RCC 7860 (cell line): ENCODE measurements at places on chromosomes 3 and 15.

- DNase-seq: peak; percentile 56
These were observed 151.3 kb downstream of the XXYLT1 start for GRCh38 chr3:195119461-195120266.

DNA sequence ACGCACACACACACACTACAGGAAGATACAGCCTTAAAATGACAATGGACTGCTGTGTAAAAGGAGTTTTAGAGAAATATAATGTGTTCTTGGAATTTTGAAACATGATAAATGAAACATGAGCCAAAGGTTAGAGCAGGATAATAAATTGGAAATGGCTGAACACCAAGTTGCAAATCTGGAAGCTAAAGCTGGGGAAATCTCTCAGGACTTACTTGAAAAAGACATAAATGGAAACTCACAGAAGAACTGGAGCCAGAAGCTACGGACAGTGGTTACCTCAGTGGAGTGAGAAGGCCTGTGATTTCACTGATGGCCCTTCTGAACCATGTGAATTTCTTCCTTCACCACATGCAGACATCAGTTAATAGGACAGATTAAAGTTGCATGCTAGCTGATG is 37.3 kb upstream of the ATP10A start:
- DNase-seq: no peak

- no peak for DNase-seq
These were observed 507.6 kb downstream of the FHIT start for GRCh38 chr3:60743631-60744164.

DNA sequence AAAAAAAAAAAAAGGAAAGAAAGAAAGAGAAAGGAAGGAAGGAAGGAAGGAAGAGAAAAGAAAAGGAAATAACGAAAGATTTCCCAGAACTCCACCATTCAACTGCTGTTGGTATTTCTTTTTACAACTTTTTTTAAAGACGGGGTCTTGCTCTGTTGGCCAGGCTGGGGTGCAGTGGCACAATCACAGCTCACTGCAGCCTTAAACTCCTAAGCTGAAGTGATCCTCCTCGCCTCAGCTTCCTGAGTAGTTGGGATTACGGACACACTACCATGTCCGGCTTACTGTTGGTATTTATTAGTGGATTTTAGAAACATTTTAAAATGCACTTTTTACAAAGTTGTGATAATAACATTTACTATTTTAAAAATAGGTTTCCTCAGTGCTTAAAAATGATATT is 15.0 kb upstream of the USP3 start:
- no peak for DNase-seq

GRCh38 chr3:178671791-178672190 is 135.6 kb downstream of the KCNMB2 start:
- no peak for DNase-seq

DNA sequence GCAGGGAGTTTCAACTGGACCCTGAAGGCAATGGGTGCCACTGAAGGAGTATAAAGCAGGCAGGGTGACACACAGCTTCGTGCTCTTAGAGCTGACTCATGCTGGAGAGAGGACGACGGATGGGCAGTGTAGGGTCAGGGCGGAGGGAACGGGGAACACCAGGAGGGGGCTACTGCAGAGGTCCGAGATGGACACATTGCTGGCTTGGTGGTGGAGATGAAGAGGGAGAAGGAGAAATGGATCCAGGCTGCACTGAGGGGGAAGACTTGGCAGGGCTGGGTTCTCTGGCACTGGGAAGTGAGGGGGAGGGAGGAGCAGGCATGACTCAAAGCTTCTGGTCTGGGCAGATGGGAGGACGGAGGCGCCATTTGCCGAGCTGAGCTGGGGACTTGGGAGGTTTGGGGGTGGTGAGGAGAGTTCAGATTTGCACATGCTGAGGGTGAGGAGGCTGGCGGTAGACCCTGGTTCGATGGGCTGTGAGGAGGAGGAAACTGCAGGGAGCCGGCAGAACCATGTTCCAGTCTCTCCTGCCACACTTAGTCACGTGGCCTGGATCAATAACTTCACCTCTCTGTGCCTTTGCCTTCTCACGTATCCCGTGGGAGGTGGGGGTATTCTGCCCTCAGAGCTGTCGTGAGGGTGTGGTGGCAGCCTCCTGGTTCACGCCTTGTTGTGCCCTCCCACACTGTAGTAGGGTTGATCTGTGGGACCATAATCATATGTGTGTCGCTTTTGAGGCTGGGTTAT is 4.6 kb upstream of the KCTD6 start:
- DNase-seq: peak; percentile 63

GRCh38 chr3:141538568-141539240 is 51.9 kb downstream of the RASA2 start:
- DNase-seq: no peak

- no peak for DNase-seq
These were observed 3.3 kb upstream of the ALAS1 start for GRCh38 chr3:52194485-52195290.

GRCh38 chr15:31382713-31383045 is 56.0 kb downstream of the KLF13 start:
- no peak for DNase-seq

DNA sequence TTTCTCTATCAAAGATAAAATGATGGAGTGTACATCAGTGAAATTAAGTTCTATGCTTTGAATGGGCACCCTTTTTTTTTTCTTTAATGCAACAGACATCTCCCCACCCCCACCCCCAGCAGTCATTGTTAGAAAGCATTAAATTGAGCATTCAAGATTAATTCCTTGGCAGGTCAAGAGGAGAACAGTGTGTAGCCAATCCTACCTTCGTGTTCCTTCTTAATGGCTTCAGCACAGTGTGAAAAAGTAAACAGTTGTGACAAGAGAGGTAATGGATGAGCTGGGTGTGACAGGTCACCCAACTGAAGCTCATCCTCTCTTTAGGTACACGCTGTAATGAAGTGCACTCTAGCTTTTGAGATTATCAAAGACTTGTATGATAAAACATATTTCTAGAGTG is 198.5 kb upstream of the RARB start:
- no peak for DNase-seq

GRCh38 chr15:35062738-35063099 is 22.4 kb downstream of the NANOGP8 start:
- no peak for DNase-seq

DNA sequence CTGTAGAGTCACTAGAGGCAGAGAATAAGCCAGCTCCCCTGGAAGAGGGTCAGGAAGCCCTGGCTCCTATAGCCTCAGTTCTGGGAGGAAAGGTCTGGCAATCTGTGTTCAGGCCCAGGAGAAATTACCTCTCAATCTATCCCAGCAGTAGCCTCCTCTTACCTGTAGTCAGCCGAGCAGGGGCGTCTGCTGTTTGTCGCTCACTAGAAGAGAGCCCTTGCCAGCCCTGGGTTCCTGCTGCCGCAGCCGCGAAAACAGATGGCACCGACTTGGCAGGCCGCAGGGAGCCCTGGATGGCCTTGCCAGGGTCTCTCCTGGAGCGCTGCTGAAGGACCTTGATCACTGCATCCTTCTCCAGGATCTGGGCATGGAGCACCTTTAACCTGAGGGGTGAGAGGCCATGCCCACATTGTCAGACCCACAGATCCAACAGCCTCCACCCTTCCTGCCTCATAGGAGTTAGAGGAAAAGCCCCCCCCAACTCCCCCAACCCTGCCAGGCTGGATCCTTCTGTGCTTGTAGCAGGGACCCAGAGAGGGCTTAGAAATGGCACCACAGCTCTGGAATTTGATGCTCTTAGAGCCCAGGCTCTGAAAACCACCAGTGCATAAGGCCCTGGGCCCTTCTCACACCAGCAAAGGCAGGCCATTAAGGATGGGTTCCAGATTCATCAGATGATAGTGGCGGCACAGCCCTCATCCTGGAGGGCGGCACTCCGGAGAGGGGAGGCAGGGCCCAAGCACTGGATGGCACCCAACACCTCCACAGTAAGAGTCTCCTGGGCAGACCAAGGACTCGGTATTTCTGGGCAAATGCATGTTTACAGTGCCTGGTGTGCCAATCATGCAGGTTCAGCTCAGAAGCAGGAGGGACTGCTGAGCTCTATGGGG is 14.9 kb downstream of the AMOTL2 start:
- DNase-seq: no peak

GRCh38 chr3:53030619-53031449 is 15.0 kb downstream of the SFMBT1 start:
- no peak for DNase-seq

GRCh38 chr3:174016186-174016585 is 618.6 kb downstream of the NLGN1 start:
- peak; percentile 77 for DNase-seq
